Stimulated activated CD8-positive, alpha-beta memory T cell treated with anti-CD3 and anti-CD28 coated beads, Interleukin-4, amount 100 ng/mL, for 48 hours (primary cell): ENCODE measurements at places on chromosomes 1 and 21.

DNA sequence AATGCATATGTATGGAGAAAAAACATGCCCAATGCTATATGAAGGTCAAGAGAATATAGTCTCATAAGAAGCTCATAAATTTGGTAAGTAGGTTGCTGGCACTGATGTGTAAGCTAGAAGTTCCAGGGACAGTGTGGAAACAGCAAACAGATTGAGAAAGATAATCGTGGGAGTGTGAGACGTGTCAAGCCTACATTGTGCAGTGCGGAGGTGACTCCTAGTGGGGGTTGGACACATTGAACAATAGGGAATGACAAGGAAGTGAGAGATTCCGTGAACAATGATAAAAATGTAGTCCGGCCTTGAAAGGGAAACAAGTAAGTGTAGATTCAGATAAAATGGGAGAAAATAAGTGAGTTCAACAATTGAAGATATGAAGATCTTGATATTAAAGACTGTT lies 788.4 kb upstream of the PRMT6 start:
- DNase-seq = no peak

DNA sequence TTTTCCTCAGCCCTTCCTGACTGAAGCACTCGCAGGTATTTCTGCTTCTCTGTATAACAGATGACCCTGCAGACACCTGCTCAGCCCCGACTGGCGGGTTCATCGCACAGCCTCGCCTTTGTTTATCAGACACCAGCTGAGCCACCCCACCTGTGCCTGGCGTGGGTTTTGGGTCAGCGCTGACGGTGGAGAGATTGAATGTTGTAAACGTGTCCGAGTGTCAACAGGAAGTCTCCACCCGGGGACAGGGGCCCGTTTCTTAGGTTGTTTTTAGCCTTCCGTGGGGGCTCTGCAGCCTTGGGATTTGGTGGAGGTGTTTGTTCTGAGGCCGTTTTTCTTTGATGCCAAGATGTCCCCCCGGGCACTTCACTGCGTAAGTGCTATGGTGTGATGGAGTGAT lies 60.1 kb downstream of the COL18A1 start:
- DNase-seq = no peak

GRCh38 chr1:219965285-219966070 lies 37.1 kb upstream of the SLC30A10 start:
- DNase-seq = no peak

- no peak for DNase-seq
Observed at GRCh38 chr1:58786184-58786926, 2.5 kb upstream of the JUN start.

- DNase-seq = no peak
Observed at GRCh38 chr1:42081475-42081874, 71.7 kb upstream of the GUCA2B start.

- DNase-seq = no peak
Observed at GRCh38 chr1:10242811-10243210, 32.4 kb downstream of the KIF1B start.

DNA sequence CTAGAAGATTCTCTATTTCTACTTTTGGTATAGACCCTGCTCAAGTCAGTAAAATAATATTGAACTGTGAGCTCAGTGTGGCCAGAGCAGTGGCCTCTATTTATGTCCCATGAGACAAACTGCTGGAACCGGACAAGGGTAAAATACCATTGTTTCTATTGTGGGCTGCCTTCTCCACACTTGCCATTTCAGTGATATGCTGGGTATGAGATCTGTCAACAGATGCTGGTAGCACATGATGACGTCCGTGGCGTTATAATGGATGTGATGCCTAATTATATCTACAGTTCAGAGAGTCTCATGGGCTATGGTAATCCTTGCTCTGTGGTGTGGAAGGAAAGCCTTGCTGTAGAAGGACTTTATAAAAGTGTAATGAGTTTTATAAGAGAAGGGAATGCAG lies 2.4 kb downstream of the ACTN2 start:
- no peak for DNase-seq

GRCh38 chr1:98897479-98897878 lies 107.2 kb downstream of the PLPPR5 start:
- no peak for DNase-seq
